ENCODE measurements at places on chromosomes 13 and 19.
A peak's percentile ranks its signal among the peaks of the same experiment; 100 is the strongest.

- DNase-seq = no peak
Measured at GRCh38 chr13:90485436-90485835, 862.1 kb upstream of the MIR17HG start.

GRCh38 chr19:5492635-5493409 is 37.6 kb downstream of the ZNRF4 start:
- DNase-seq = no peak

- DNase-seq = peak; percentile 7
Measured at GRCh38 chr13:92896842-92897241, 329.8 kb upstream of the GPC6 start.

DNA sequence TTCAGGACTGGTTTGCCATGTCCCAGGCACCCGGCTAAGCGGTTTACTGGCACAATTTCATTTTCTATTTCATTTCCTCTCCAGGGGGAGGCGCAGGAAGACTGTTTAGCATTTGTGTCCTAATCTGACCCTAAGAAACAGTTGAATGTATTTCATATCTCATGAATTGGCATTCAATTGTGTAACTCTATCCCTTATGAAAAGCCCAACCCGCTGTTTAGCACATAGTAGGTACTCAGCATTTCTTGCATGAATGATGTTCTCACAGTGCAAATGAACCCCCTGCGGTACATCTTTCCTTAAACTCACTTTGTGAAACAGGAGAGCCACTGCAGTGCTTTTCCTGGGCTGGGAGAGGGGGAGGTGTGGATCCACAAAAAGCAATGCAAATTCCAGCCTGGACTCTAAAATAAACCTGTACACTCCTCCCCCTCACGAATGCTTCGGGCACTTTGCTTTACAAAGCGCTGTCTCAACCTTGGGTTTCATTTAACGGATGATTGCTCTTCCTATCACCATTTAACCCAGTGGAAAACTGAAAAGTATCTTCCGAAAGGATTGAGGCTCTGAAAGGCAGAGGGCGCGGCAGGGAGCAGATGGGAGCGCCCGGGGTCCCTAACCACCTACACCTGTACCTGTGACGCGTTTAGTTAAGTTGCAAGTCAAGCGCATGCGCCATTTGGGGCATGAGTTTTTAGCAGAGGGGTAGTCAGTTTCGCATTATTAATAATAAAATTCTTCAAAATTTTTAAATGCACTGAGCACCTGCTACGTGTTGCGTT is 1.2 kb upstream of the EEF2 start:
- DNase-seq = no peak

GRCh38 chr13:47478985-47479384 is 522.1 kb downstream of the SUCLA2 start:
- DNase-seq = no peak

GRCh38 chr13:113183450-113184129 is 24.9 kb downstream of the PCID2 start:
- DNase-seq = no peak

DNA sequence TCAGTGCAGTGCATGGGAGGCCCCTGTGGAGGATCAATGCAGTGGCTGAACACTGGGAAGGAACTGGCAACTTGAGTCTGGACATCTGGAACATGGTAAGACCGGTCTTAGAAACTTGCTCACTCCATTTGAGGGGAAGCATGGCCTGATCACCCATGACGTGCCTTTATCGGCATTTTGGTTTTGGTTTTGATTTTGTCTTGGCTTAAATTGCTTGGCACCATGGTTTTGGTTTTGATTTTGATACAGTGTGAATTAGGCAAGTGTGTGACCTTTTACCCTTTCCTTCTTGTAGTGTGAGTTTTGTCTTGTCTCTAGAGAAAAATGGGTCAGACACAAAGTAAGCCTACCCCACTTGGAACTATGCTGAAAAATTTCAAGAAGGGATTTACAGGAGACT is 77.3 kb downstream of the ZNF486 start:
- no peak for DNase-seq

- DNase-seq = no peak
Measured at GRCh38 chr19:31498781-31499180, 149.5 kb upstream of the TSHZ3 start.

GRCh38 chr19:42480335-42481095 is 37.8 kb upstream of the CXCL17 start:
- DNase-seq = no peak

GRCh38 chr19:3397266-3398022 is 31.1 kb downstream of the NFIC start:
- DNase-seq = no peak

DNA sequence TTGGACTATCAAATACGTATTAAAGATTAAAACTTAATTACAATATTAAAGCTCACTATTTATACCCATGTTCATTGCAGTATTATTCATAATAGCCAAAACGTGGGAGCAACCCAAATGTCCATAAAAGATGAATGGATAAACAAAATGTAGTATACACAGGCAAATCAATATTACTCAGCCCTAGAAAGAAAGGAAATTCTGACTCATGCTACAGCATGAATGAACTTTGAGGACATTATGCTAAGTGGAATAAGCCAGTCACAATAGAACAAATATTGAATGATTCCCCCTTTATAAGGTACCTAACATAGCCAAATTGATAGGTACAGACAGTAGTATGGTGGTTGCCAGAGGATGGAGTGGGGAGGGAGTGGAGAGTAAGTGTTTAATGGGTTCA is 457.3 kb downstream of the FGF14 start:
- DNase-seq = no peak

- no peak for DNase-seq
Measured at GRCh38 chr13:43356567-43356966, 333.2 kb downstream of the DNAJC15 start.

GRCh38 chr13:104314926-104315535 is 1248.8 kb upstream of the SLC10A2 start:
- DNase-seq = no peak

DNA sequence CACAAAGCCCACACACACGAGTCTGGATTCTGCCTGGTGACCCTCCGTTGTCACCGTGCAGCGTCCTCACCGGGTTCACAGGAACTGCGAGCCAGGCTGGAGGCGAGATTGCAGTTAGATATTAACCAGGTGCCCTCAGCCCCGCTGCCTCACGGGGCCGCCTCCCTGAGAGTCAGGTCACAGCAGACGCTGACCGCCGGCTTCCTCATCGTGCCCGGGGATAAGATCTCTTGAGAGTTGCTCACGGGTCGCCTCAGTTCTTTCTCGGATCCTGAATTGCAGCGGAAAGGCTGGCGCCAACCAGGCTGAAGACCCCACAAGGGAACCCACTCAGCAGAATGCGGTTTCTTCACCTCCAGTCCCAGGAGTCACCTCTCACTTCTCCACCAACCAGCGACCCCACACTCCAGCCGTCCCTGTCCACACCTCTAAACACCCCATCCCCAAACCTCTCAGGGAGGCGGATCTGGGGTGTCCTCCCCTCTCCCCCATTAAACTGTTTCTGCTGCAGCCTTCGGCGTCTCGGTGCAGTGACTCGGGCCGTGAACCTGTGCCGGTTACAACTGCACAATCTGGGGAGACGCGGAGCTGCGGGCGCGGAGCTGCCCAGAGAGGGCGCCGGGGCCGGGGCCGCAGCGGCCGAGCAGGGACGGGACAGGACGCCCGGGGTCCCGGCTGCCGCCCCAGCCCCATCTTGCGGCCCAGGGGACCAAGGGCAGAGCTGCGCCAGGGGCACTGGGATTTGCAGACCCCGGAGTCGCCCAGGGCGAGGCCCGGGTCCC is 591 bp downstream of the ZNF823 start:
- DNase-seq = peak; percentile 24

DNA sequence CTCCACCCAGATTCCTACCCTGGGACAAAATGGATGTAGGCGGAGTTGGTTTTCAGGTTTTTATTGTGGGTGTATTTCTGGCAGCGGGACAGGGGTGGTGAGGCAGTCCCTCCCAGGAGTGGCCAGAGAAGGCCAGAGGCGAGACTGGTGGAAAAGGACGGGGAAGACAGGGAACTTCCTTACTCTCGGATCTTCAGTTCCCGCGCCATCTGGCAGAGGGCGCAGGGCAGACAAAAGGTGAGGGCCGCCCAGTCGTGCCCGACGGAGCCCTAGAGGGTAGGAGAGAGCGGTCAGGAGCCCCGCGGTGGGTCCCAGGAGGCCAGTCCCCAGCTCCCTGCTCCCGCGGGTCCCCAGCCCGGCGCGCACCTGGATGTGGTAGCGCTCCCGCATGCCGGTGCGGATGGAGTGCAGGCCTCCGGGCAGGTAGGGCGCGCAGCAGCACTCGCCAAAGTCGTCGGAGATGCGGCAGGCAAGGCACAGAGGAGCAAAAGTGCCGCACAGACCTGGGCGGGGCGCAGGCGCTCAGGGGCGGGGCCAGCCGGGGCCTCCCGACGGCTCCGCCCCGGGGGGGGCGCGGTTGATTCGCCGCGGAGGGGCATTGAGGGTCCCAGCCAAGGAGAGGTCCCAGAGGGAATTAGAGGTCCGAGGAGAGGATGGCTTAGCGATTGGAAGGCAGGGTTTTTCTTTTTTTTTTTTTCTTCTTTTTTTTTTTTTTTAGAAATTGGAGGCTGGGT is 3.0 kb downstream of the CNFN start:
- DNase-seq = no peak

GRCh38 chr13:102045731-102046130 is 356.1 kb downstream of the FGF14 start:
- no peak for DNase-seq

DNA sequence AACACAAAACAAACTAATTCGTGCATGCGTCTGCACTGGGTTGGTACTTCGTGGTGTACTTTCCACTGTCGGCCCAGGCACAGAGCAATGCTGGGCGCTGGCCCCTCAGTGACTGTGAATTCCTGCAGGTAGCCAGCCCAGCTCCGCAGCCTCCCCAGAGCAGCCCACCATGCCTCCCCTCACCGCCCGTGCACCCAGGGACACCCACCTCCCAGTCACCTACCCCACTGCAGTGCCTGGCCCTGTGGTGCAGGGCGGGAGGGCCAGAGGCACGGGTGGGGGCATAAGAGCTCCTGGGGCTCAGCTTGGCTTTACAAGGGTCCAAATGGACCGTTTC is 93.1 kb upstream of the ZNF507 start:
- DNase-seq = no peak

GRCh38 chr19:46022431-46023310 is at the start of gene PGLYRP1:
PGLYRP1 (minus strand) TSS chr19:46023053; CDS start chr19:46023021, 32 bp downstream.
- no peak for DNase-seq

DNA sequence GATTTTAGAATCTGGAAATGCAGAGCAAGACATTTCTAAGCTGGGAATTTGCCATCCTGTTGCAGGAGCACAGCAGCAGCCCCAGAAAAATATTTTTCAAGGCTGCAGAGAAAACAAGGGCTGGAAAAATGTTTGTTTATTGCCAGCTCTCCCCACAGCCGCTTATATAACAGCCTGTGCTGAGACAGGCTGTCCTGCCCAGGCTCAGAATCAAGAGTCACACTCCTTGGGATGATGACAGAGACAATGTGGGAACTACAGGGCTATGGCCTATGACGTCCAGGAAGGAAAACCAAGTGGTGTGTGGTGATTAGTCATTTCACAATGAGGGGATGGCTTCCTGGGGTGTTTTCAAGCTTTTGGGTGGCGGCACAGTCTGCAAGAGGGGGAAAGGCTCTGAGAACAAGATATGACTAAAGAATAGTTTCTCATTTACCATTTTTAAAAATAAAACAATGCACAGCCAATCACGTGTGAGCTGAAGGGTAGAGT is 136.3 kb upstream of the SERP2 start:
- DNase-seq = no peak

DNA sequence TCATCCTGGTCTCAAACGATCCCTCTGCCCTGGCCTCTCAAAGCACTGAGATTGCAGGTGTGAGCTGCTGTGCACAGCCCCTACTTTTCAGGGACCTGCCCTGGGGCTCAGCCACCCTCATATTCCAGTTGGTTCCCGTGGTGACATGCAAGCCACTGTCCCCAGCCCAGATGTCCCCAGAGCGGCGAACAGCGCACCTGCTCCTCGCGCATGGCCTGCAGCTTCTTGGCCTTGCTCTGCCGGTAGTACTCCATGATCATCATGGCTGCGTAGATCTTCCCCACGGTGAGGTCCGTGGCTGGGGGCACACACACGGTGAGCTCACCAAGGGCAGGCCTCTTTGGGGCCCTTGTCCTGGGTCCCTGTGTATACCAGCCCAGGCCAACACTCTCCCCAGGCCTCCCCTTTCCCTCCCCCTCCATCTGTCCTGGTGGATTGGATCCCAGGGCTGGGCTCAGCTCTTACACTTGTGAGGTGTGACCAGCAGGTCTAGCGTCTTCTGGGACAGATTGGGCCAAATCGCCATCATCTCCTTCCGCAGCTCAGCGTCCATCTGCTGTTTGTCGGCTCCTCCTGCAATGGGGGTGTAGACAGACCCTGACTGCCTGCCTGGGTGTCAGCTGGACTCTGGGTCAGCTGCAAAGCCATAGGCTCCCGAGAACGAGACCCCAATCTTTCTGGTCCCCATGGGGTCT is 64.0 kb downstream of the IER2 start:
- DNase-seq = no peak

DNA sequence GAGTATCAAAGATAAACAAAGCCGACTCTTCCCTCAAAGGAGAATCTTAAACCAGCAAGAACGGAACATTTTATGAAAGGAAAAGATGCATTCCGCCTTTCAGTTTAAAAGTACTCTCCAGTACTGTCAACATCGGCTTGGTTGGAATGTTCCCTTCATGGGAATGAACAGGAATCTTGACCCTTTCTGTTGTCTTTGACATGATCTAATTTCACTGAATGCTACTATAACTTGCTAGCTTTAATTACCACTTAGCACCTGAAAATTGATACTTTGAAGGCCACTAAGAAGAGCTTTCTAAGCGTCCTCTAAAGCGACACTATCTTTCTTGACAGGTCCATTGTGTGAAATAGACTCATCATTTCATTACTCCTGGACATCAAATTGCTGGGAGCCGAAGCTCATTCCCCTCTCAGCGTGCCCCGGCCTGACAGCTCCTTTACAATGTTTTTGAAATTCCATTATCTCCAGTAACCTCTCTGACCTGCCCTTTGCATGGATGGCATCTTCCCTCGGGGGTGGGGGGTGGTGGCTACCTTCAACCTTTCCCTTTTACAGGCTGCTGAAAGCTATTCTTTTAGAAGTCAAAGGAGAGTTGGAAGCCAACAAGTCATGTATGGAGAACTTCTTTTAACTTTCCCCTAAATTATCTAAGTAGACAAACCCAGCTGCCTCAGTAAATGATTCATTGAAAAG is 67.9 kb downstream of the EFNB2 start:
- DNase-seq = no peak

- no peak for DNase-seq
Measured at GRCh38 chr19:49718991-49719390, 28.1 kb downstream of the CPT1C start.

- DNase-seq = no peak
Measured at GRCh38 chr13:35479038-35479492, 2.6 kb upstream of the MAB21L1 start.

GRCh38 chr19:33193865-33194362 is at the start of gene LRP3:
LRP3 (plus strand) TSS chr19:33194330; CDS start chr19:33194786, 456 bp downstream.
- DNase-seq = peak; percentile 16

- DNase-seq = no peak
Measured at GRCh38 chr13:30017880-30018279, 167.5 kb upstream of the UBL3 start.

DNA sequence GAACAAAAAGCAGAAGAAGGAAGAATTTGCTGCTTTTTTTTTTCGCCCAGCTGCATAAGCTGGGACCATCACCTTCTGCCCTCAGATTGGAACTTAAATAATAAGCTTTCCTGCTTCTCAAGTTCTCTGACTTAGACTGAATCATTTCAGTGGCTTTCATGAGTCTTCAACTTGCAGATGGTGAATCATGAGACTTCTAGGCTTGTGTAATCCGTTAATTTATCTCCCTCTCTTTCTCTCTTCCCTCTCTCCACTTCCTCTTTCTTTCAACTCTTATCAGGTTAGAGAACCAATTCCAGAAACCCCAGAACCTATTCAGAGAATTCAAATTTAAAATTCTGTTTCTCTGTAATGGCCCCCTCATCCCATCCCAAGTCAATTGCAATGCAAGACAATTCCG is 1153.7 kb downstream of the PCDH9 start:
- DNase-seq = no peak

GRCh38 chr13:37381502-37381901 is 217.1 kb downstream of the POSTN start:
- DNase-seq = no peak

Measured in left renal cortex interstitium (tissue), 4 donors.